ENCODE measurements at places on chromosomes 2 and 18.

DNA sequence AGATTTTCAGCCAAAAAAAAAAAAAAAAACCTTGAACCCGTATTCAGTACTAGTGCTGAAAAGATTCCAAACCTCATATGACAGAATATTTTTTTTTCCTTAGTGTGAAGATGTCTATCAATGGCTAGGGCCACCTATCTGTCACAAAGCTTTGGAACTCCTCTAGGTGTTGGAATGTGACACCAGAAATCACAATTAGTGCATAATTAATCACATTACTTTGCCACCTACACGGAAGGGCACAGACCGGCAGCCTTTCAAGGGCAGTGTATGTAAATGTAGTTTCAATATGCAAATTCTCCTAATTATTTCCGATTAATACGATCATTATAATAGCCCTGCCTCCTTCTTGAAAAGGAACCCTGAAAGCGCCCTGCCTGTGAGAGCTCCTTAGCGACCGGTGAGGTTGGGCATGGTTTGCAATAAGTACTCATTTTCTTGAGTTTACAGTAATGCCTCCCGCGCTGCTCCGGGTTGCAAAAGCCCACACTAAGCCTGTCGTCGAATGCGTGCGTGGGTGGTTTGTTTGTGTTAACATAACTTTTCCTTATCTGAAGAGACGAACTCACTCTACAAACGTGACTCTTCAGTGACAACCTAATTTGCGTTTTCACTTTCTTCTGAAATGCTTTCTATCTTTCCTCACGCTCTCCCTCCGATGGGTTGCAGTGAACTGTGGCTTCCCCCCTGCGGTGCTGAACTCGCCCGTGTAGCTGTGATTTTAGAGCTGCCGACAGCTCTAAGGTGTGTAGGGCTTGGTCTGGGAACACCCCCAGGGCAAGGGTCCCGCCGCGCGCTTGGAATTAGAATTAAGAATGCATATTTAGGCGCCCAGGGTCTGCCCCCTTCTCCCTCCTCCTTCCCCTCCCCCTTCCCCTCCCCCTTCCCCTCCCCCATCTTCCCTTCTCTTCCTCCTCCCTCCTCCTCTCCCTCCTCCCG, 765 bp upstream of the ID2 start:
- DNase-seq: peak; percentile 72

GRCh38 chr2:71830497-71831192, 317.0 kb downstream of the CYP26B1 start:
- peak; percentile 48 for DNase-seq

DNA sequence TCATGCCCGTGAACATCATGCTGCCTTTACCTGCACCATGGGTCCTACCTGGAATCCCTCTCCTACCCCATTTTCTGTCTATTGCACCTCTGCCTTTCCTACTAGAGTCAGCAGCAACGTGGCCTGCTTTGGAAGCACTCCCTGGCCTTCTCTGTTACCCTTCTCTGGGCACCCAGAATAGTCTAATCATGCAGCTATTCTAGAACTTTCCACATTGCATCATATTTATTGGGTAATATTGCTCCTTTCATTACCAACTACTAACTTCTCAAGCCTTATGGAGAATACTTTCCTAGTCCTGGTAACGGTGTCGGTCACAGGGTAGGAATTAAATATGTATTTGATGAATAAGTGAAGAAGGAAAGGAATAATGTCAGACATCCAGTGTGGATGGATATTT, 33.3 kb upstream of the CREG2 start:
- DNase-seq: no peak

- DNase-seq: peak; percentile 47
These were observed 5.2 kb upstream of the GPD2 start for GRCh38 chr2:156430980-156431358.

GRCh38 chr2:74597410-74597809, 42.9 kb downstream of the DOK1 start:
- DNase-seq: no peak

DNA sequence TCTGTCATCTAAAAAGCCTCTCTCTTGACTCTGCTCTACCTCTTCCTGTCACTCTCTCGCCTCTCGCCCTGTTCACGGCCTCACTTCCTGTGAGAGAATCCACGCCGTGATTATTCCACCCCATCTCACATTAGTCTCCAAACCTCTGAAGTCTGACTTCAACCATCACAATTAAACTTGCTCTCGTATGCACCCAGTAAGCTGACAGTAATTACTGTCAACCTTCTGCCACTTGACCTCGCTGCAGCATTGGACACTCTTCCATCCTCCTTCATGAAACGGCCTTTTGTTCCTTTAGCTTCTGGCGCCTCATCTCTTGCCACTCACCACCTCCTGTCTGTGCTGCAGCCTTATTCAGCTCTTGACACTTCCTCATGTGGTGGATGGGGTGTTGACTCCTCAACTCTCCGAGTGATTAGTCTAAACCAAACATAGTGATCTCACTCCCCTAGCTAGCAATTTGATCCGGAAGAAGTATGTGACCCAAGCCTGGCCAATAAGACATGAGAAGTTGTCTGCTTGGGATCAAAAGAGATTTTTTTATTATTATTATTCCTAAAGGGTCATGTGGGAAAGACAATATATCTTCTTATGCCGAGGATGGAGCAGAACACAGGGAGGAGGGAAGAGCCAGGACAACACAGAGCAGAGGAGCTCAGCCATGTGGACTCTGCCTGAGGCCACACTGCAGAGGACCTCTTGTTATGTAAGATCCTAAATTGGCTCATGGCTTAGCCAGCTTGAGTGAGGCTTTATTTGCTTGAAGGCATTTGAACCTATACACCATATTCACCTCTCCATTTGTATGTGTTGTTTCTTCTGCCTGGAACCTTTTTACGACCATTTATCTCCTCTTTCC, 38.4 kb upstream of the MYO1B start:
- no peak for DNase-seq

DNA sequence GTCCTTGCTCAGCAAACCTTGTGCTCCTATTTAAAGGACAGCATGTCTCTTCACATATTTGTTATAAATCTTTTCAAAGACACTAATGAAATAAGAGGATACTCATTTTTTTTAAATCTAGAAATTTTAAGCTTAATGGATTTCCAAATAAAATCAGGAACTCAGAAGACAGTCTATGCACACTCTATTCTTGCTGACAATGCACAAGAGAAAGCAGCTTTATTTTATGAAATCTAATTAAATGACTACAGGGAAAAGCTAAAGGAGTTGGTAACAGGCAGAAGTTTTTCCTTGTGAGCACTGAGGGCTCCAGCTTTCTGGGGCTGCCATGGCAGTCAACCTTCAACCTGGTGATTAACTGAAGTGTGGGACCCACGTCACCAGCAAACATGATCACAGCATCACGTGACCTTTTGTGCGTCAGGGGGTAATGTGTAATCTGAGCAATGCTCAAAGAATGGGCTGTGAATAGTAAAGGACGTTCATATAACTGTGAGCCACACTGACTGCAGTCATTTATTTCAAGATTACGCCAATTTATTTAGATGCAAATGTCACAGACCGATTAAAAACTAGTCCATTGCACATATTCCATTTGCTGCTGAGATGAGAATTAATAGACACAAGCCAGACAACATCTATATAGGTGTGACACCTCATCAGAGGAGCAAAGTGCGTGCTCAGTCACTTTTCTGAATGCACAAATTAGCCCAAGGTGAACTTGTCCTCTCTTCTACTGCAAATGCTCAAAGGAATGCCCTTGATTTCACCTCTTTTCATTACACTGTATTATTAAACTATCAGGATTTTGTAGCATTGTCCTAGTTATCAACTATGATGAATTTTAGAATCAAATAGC, 11.6 kb upstream of the DNER start:
- DNase-seq: peak; percentile 40

DNA sequence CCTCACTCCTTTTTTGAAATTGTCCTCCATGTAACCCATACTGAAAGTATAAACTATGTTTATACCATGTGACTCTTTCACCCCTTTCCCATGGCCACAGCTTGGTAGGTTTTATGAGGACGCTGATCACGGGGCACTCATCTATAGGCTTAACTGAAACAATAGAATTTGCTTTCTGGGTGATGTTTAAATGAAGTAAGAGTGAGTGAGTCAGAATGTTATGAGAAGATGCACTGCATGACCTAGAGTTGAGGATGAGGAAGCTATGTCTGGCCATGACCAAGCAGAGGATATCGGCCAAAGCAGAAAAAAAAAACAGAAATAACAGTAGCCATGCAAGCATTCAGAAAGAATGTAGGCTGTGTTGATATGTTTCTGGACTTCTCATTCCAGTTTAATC, 34.9 kb downstream of the SCN1A start:
- no peak for DNase-seq

GRCh38 chr18:48022531-48023329, 92.3 kb upstream of the SMAD2 start:
- DNase-seq: peak; percentile 51

- no peak for DNase-seq
These were observed 113.0 kb downstream of the QPCT start for GRCh38 chr2:37457401-37457901.

- DNase-seq: no peak
These were observed 103.7 kb upstream of the TAF1B start for GRCh38 chr2:9739531-9739964.

DNA sequence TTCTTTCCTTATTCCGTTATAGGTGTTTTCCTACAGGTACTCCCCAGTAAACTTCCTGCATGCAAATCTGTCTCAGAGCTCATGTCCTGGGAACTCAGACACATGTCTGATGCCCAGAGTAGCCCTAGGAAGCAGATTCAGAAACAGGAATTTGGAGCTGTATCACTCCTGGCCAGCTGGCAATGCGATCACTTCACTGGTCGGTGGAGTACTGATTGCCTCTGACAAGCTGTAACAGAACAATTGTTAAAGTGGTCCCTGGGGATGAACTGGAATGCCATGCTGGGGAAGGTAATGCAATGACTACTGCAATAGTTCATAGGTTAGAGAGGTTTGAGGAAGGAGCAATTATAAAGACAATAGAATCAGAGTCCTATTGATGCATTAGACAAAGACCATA, 131.6 kb upstream of the DOCK10 start:
- DNase-seq: no peak

- DNase-seq: peak; percentile 99
These were observed 185.7 kb downstream of the MTCL1 start for GRCh38 chr18:8890957-8891464.

DNA sequence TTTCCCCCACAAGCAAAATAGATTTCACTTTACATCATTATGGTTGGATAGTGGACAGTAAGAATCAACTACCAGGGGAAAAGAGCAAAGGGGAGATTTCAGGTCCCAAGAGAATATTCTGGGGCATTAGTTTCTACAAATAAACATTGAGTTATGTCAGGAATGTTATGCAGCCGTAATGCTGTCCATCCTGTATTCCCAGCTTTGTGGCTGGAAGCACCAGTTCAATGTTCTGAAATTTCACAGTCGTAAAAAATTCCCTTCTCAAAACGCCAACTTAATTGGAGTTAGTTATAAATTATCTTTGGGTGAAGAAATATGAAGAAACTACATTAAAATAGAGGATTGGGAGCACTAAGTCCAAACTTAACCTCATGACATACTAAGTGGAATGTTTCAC, 141.5 kb upstream of the FIGN start:
- DNase-seq: no peak

- no peak for DNase-seq
These were observed 75.0 kb downstream of the TPO start for GRCh38 chr2:1488181-1488671.

DNA sequence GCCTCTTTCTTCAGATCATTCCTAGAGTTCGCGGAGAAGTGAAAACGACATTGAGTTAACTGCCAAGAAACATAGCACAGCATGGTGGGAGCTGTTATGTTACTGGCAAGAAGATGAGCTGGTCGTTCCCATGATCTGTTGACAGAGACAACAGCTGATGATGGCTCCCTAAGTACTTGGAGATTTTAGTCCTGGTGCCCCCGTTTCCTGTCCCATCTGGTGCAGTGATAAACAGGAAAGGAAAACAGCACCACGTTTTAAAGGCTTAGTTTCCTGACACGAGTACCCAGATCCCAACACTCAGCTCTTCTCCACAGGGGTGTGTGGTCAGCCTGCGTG, 56.4 kb upstream of the KCNG2 start:
- no peak for DNase-seq

- no peak for DNase-seq
These were observed 619.6 kb downstream of the CPS1 start for GRCh38 chr2:211175956-211176355.

DNA sequence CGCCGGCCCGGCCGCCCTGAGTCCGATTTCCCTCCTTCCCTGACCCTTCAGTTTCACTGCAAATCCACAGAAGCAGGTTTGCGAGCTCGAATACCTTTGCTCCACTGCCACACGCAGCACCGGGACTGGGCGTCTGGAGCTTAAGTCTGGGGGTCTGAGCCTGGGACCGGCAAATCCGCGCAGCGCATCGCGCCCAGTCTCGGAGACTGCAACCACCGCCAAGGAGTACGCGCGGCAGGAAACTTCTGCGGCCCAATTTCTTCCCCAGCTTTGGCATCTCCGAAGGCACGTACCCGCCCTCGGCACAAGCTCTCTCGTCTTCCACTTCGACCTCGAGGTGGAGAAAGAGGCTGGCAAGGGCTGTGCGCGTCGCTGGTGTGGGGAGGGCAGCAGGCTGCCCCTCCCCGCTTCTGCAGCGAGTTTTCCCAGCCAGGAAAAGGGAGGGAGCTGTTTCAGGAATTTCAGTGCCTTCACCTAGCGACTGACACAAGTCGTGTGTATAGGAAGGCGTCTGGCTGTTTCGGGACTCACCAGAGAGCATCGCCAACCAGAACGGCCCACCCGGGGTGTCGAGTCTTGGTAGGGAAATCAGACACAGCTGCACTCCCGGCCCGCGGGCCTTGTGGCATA, 4.6 kb downstream of the SIX2 start:
- DNase-seq: no peak

- no peak for DNase-seq
These were observed 41.0 kb downstream of the LBH start for GRCh38 chr2:30272286-30272685.

DNA sequence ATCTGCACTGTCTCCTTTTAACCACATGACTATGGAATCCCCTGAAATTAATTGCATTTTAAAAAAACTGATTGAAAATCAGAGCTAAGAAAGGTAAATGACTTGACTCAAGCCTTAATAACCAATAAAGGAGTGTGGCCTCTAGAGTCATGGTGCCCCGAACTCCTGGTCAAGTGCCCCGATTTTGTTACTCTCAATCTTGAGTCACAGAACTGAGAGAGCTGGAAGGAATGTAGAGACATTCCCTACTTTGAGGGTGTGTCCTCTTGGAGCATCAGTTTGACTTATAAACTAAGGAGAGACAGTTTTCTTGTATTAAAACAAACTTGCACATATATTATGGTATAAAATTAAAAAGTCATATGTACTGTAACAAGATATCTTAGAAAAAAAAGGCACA, 2.4 kb downstream of the WDR43 start:
- DNase-seq: peak; percentile 42

GRCh38 chr2:55861733-55862132, 61.8 kb downstream of the EFEMP1 start:
- no peak for DNase-seq

- DNase-seq: no peak
These were observed 172.2 kb downstream of the LDLRAD4 start for GRCh38 chr18:13390711-13391110.

DNA sequence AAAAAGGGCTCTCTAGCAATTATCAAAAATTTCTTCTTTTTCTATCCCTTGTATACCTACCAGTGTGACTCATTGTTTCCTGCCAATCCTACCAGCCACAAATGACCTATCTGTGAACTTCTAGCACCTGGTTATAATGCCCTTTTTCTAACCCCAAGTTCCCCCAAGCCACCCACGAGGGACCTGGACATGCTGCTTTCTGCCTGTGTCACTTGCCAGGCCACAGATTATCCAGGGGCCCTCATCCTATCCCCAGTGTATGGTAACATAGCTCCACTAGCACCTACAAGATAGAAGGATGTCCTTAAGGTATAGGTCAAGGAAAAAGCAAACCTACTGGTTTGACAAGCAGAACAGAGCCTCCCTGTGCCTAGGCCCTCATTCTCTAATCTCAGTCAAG, 26.8 kb downstream of the AAK1 start:
- peak; percentile 30 for DNase-seq

Measured in RCC 7860 (cell line).